ENCODE measurements at places on chromosomes 11 and 22.

DNA sequence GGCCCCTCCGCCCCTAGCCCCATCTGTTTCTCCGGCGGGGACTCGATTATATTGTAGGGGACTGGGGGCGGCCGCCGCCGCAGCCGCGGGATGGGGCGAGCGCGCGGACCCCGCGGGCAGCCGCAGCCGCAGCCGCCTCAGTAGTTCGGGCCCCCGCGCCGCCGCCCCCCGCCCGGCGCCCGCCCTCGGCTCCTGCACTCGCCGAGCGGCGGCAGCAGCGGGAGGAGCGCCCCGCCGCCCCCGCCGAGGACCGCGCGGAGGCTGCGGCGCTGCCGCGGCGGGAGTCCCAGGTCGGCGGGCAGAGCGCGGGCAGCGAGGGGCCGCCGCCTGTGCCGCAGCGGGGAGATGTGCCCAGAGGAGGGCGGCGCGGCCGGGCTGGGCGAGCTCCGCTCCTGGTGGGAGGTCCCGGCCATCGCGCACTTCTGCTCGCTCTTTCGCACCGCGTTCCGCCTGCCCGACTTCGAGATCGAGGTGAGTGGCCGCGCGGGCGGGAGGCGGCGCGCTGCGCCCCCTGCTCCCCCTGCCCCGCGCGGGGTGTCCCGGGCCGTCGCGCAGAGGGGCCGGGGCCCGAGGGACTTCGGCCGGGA lies at the start of gene CECR2:
Gene CECR2, plus strand, starts transcription at position 22 of the 587 bp plus-strand sequence. Its CDS starts 324 bp downstream, at position 346.
- peak; percentile 42 for DNase-seq

- DNase-seq, result no peak
Measured at GRCh38 chr11:8261291-8261690, 2.4 kb downstream of the LMO1 start.

- no peak for DNase-seq
Measured at GRCh38 chr11:12581923-12582322, 92.3 kb upstream of the TEAD1 start.

GRCh38 chr22:47624252-47625012 lies 862.0 kb downstream of the TBC1D22A start:
- no peak for DNase-seq

DNA sequence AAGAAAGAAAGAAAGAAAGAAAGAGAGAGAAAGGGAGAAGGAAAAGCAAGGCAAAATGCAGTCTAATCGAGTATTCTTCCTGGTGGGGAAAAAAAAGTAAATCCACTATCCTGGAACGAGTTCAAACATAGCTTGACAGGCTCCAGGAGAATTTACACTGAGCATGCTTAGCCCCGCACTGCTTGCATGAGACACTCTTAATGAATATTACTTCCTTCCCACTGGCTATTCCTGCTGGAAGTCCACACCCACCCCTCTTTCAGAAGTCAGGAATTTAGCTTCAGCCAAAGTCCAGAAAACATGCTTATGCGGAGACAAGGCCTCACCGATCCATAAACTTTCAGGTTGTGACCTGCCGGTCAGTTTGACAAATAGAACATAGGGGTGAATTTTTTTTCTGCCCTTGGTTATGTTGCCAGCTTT lies 251.8 kb upstream of the BLID start:
- DNase-seq, result no peak

- DNase-seq, result peak; percentile 94
Measured at GRCh38 chr11:130449996-130450769, 1.7 kb downstream of the ADAMTS15 start.

DNA sequence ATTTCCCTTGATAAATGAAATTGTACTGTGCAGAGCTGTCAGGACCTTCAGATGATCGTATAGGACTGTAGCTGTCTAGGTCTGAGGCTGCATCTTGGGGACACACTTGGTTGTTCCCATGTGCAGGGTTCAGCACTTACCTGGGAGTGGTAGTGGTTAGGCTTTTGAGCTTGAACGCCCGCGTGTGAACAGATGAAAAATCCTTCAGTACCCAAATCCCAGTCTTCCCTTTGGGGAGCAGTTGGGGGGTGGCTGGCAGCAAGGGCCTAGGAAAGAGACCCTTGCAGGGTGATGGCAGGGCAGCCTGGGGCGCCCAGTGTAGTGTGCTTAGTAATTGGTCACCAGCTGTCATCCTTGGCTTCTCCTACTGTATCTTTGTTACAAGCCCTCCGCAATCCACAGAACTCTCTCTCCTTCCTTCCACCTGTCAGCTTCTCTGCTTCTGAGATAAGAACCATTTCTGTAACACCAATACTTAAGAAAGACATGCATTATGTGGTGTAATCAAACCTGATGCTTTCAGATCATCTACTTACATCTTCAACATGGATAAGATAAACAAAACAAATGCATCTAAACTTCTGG lies 64.6 kb downstream of the MORC2 start:
- no peak for DNase-seq

- no peak for DNase-seq
Measured at GRCh38 chr11:122365610-122366360, 249.8 kb upstream of the BLID start.

- no peak for DNase-seq
Measured at GRCh38 chr11:1820463-1821325, 14.1 kb upstream of the SYT8 start.

DNA sequence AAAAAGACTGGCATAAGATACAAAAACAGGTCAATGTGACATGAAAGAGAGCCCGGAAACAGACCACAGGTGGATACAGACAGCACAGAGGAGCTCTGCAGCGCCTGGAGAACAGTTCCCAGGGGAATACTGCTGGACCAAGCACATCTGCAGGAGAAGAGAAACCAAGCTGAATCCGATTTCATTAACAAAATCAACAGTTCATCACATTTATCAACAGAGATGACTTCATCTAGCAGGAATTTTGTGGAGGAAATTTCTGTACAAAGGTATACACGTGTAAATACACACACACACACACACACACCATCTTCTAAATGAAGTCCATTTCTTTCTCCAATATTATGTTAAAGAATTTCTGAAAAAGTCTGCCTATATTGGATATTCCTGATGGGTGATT lies 17.1 kb downstream of the YPEL1 start:
- no peak for DNase-seq

- DNase-seq, result no peak
Measured at GRCh38 chr11:64501500-64502427, 89.3 kb upstream of the SLC22A12 start.

DNA sequence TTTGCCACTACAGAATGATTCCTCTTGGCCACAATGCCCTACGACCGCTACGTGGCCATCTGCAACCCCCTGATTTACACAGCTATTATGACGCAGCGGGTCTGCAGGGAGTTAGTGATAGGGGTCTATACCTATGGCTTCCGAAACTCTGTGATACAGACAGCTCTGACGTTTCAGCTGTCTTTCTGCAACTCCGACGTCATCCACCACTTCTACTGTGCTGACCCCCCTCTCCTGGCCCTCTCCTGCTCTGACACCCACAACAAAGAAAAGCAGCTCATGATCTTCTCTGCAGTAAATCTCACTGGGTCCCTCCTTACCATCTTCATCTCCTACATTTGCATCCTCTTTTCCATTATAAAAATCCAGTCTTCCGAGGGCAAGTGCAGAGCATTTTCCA lies 52.3 kb upstream of the OR5P2 start:
- no peak for DNase-seq

DNA sequence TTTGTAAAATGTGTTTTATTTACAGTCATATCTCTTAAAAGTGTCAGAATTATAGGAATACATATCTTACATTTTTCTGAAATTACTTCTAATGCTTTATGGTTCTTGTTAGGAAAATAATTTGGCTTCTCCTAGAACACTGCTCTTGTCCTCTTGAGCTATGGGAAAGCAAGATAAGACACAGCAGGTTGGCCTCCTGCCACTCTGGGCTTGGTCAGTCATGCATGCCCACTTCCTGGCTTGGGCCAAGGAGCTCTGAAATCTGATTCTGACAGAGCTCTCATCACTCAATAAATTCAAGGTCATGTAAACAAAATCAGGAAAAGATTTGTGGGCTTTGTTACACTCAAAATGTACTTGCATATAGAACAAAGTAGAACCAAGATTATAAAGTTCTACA lies 1036.0 kb downstream of the OPCML start:
- DNase-seq, result no peak

GRCh38 chr11:123107945-123108495 lies 46.1 kb upstream of the HSPA8 start:
- DNase-seq, result no peak

GRCh38 chr11:95284057-95285052 lies 53.4 kb upstream of the SESN3 start:
- no peak for DNase-seq

DNA sequence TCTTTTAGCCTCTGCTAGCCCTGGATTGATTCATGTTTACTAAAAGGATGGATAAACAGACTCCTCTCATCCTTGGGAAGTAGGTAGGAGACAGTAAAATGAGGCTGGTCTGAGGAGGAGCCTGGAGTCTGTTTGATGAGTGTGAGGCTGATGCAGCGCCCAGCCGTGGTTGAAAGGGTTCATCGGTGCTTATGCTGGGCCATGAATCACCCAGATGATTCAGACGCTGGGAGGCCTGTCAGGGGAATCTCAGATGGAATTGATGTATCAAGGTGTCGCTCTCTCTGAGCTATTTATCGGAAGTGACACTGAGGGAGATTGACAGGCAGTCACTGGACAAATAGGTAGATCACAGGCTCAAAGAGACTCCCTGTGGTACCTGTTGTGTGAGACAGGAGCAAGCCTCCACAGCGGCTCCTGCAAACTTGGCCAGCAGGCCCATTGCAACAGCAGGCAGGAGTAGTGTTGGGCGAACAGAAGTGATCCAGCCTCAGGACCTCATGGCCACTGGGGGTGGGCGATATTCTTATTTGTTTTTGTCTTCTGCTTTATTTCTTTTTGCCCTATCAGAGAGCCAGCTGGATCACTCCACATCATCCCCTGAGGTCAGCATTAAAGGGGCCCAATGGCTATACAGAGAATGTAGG lies 109.9 kb upstream of the CADM1 start:
- no peak for DNase-seq

- no peak for DNase-seq
Measured at GRCh38 chr22:22226448-22227187, 18.0 kb upstream of the VPREB1 start.

DNA sequence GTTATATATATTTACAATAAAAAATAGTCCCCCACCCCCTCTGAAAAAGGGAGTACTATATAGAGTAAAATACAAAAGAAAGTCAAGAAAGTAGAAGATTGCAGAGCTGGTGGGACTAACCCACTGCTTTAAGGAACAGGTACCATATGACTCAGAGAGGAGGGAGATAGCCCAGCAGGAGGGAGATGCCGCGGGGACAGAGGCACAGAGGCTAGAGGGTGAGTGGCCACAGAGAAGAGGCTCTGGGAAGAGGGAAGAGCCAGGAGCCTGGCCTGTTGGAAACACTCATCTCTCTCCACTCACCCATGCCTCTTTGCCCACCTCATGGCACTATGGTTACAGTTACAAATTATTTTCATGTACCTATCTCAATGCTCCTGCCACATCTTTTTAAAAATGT lies 53.6 kb upstream of the LYVE1 start:
- no peak for DNase-seq

GRCh38 chr22:29187831-29188230 lies 17.9 kb upstream of the EMID1 start:
- no peak for DNase-seq

DNA sequence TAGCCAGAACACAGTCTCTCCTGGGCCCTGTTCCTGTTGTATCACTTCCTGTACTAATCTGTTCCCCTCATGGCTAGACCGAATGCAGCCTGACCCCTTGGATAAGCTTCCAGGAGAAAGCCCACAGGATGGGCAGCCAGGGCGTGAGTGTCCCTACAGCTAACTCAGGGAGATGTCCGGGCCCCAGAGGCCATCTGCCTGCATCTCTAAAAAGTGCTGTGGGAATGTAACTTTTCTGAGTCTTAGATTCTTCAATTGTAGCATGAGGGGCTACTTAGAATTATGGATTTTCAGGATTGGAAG lies 7.7 kb upstream of the MALAT1 start:
- DNase-seq, result no peak

DNA sequence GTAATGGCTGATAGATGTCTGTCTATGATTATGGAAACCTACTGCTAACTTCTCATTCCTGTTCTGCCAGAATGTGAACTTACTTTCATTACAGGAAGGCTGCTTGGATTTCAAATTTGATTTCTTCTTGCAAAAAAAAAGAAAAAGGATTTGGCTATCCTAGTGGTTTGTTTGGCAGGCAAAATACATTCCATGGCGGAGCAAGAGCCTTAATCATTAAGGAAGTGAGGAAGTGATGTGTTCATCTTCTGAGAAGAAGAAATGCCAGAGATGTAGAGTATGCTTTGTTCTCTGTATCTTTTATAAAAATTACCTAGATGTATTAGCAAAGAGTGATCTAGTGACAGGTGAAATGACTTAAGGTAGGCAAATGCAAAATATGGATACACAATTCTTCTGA lies 356.3 kb downstream of the SOX6 start:
- no peak for DNase-seq

- no peak for DNase-seq
Measured at GRCh38 chr11:27116684-27117083, 76.1 kb downstream of the BBOX1 start.

GRCh38 chr11:87897071-87897470 lies 278.2 kb downstream of the RAB38 start:
- DNase-seq, result no peak

DNA sequence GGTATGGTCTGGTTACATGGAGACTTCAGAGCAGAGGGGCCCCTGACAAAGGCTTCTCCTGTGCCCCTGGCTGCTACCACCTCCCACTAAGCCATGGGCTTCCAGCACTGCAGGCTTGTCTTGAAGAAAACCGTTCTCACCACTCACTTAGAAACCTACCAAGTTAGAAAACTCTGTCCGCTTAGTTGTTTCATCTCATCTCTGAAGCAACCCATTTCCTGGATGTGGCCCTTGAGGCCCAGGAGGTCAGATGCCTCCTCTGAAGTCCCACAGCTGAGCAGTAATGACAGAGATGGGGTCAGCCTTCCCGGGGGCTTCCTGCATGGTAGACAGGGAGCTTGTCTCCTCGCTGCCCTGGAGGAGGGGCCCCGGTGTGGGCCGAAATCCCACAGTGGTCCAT lies 12.9 kb downstream of the CSF2RB start:
- DNase-seq, result no peak

DNA sequence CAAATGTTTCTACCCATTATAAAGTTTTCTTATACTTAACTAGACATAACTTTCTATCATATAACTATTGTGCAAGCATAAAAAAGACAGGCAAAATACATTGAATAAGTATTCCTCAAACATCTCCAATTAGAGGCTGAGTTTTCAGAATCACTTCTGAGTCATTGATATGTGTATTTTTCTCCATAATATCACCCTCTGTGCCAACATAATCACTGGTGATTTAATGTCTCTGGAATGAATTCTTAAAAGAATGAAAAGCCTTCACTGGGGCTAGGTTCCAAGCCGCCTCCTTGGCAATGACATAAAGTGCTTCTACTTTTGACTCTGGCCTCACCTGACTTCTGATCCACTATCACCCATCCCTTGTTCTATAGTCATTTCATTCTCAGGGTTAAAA lies 197.0 kb upstream of the E2F8 start:
- no peak for DNase-seq

Measured in heart left ventricle (tissue), 16 donors.